Fibroblast of the conjunctiva (primary cell): ENCODE measurements at places on chromosomes 6 and 20.

DNA sequence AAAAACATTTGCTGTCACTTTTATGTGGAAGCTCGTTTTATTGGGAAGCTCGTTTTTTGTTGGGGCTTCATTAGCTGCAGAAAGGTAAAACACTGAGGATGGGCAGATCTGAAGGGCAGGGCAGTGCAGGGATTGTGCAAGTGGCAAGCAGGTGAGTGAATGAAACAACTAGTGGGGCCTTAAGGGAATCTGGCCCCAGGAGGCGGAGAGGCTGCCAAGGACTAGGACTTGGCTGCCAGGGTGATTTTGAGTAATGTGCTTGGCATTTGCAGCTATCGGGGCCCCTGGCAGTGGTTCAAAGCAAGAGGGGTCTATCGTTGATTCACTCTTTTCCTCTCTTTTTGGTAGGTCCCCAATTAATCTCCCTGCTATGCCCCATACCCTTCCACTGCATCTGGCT is 11.5 kb downstream of the IL22RA2 start:
- no peak for DNase-seq

DNA sequence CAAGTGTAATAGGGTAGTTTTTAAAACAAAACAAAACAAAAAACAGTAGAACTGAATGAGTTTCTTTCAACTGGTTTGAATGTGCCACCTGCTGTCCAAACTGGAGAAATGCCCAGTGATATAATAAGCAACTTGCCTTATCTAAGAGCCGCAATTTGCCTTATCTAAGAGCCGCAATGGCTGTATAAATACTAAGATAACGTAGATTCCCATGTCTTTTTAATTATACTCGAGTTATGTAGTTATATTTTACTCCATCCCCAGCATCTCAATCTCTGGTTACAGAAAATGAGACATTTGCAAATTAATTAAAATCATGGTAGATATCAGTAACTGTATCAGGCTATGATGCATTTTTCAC is 67.2 kb downstream of the RPP40 start:
- peak; percentile 59 for DNase-seq

GRCh38 chr20:57869291-57869950 is 159.6 kb upstream of the PMEPA1 start:
- no peak for DNase-seq

- peak; percentile 32 for DNase-seq
Observed at GRCh38 chr20:1893721-1894470, 1.3 kb upstream of the SIRPA start.
